ENCODE measurements at places on chromosomes 5 and 9.

- ATAC-seq: no peak
Observed at GRCh38 chr9:14992516-14992915, 82.3 kb upstream of the FREM1 start.

- ATAC-seq: peak; percentile 68
Observed at GRCh38 chr5:68134033-68134668, 81.4 kb upstream of the PIK3R1 start.

DNA sequence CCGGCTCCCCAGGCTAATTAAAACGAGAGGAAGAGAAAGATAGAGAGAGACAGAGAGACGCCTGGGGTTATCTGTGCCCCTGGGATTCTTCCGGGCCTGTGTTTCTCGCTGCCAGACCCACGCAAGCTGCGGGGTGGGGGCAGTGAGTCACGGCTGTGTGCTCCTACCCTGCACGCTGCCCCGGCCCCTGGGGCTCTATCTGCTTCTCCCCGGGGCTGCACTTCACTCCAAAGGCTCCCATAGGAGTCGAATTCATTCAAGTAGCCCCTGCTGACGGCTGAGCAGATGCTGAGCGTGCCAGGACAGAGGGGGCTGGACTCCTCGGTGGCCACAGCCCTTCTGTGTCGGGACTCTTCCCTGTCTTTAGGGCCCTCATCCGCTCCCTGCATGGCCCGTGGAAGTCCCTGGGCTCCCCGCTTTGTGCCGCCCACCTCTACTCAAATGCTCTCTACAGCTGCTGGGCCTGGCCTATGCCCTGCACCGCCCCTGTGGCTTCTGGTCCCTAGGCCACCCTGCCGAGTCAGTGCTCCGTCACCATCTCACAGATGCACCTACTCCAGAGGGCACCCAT, 22.8 kb downstream of the SARDH start:
- no peak for ATAC-seq

DNA sequence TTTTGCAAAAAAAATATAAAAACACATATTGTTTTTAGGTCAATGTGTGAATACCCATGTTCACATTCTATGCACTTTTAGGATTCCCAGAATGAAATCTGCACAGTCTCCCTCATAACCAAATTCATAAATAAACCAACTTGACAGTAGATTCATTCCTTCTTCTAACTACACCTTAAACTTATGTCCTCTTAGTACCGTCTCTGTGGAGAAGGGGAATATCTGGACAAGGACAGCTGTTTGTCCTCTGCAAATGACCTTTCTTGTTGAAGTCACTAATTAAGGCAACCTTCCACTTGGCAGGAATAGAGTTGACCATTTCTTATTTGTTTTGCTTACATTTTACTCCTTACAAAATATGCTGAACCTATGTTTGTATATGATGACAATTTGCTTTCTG, 71.1 kb downstream of the FBN2 start:
- ATAC-seq: no peak

- ATAC-seq: no peak
Observed at GRCh38 chr9:106467865-106468164, 395.2 kb upstream of the ZNF462 start.

DNA sequence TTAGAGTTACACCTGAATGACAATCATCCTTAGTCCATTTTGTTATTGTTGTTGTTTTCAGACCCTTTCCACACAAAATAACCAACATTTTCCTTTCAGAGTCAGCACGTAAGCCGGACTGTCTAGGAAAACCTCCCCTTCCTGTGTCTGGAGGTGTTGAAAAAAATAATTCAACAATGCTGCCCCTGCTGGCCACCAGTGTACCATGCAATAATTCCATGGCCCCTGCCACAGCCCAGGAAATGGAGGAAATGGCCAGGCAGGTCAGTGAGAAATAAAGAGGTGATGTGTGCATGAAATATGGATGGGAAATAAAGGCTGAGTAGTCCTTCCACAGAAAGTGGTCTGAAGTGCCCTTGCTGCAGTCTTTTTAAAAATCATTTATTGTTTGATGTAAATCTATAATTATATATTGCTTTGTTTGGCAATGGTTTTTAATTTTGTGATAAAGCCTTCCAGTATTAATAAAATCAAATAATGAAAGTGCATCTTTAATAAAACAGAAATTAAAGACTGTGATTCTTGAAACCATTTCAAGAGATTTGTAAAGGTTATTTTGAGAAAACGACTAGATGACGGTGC, 152.8 kb upstream of the PAPPA start:
- no peak for ATAC-seq

Data from esophagus mucosa (tissue), 1 donor.